Hematopoietic multipotent progenitor cell (in vitro differentiated cells): ENCODE measurements at places on chromosomes 1 and 21.

DNA sequence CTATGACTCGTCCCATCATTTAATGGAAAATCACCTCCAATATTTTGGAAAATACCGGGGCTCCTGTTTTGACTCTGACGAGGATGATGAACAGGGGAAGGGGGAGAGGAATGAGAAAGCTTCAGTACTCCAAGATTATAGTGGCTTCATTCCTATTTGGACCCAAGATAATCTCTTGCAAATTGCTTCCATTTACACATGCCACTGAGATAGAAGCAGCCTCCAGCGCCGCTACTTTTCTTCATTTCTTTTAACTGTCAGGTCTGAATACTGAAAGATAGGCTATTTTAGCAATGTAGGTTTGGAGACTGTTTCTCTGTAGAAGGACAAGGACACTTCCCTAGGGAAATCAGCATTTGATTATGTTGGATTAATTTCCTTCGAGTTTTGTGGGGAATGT, 565 bp upstream of the GRIK1 start:
- DNase-seq = no peak

DNA sequence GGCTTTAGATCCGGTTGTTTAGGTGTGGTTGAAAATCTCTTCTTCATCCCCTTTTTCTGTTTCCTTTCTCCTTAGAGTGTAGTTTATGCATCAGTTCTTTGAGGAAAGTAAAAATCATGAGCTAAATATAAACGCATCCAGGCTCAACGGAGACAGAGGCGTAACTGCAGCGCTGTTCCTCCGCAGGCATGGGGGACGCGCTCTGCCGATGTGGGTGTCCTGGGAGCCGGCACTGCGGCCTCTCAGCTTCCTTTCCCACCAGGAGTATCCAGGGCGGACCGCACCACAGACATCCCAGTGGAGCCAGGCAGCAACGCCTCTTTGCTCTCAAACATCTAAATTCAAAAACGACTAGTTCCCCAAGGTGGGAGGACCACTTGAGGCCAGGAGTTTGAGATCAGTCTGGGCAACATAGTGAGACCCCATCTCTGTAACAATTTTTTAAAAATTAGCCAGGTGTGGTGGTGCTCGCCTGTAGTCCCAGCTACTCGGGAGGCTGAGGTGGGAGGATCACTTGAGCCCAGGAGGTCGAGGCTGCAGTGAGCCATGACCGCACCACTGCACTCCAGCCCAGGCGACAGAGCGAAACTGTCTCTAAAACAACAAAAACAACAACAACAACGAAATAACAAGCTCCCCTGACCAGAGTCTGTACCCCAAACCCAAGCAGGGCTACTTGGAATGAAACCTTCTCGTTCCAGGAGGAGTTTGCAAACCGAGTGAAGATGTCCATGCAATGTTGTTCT, 16.4 kb downstream of the SLC45A1 start:
- DNase-seq = no peak

DNA sequence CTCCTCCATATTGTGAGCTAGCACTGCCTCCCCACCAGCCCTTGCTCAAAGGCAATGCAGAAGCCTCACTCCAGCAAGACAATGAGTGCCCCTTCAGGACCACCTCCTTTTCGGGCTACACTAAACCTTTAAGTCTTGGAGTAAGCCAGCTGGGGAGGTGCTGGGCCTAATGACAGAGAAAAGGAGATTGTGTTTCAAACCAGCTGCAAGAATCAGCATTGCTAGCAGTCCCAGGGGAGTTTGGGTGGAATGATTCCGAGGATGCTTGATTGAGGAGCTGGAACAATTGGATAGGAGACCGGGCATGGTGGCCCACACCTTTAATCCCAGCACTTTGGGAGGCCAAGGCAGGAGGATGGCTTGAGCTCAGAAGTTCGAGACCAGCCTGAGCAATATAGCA, 54.1 kb upstream of the GPR37L1 start:
- DNase-seq = no peak

DNA sequence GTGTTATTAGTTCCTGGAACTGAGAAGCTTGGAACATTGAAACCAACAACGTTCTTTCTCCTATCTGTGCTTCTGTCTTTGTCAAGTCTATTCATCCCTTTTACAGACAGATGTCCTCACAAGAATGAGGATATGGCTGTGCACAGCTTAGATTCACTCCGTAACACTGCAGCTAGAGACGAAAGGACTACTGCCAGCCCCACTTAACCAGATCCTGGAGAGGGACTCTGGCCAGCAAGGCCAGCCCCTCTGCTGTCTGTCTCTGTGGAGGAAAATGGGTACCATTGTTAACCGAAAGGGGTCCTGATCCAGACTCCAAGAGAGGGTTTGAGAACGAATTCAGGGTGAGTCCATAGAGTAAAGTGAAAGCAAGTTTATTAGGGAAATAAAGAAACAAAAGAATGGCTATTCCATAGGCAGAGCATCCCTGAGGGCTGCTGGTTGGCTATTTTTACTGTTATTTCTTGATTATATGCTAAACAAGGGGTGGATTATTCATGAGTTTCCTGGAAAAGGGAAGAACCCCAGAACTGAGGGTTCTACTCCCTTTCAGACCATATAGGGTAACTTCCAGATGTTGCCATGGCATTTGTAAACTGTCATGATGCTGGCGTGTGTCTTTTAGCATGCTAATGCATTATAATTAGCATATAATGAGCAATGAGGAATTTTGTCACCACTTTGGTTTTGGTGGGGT, 17.4 kb upstream of the USP24 start:
- no peak for DNase-seq

- no peak for DNase-seq
Observed at GRCh38 chr1:186498695-186499389, 37.9 kb upstream of the PDC start.

- DNase-seq = no peak
Observed at GRCh38 chr1:81186261-81186660, 614.5 kb upstream of the ADGRL2 start.

GRCh38 chr1:168452329-168452728, 91.5 kb downstream of the XCL2 start:
- DNase-seq = no peak

DNA sequence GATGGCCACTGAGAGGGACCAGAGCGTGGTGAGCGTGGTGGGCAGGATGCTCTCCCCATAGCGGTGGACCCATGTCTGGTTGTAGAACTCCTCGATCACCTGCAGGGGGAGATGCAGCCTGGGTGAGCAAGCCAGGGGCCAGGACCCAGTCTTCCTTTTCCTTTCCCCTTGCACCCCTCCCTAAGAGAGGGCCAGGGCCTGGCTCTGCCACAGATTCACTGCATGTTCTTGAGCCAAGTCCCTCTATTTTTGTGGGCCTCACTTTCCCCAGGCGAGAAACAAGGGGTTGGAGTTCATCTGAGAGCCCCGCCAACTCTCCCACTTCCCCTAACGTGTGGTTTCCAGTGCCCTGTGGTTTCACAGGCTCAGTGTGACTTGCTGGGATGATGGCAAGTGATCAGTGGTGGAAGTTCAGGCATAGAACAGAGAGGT, 27.5 kb downstream of the SLC2A1 start:
- DNase-seq = peak; percentile 38

GRCh38 chr1:247865416-247865815, 8.4 kb downstream of the TRIM58 start:
- DNase-seq = no peak

GRCh38 chr1:237032029-237032428, 10.0 kb upstream of the RYR2 start:
- no peak for DNase-seq
